BJ (cell line): ENCODE measurements at places on chromosomes 1 and 21.
A peak's percentile ranks its signal among the peaks of the same experiment; 100 is the strongest.

DNA sequence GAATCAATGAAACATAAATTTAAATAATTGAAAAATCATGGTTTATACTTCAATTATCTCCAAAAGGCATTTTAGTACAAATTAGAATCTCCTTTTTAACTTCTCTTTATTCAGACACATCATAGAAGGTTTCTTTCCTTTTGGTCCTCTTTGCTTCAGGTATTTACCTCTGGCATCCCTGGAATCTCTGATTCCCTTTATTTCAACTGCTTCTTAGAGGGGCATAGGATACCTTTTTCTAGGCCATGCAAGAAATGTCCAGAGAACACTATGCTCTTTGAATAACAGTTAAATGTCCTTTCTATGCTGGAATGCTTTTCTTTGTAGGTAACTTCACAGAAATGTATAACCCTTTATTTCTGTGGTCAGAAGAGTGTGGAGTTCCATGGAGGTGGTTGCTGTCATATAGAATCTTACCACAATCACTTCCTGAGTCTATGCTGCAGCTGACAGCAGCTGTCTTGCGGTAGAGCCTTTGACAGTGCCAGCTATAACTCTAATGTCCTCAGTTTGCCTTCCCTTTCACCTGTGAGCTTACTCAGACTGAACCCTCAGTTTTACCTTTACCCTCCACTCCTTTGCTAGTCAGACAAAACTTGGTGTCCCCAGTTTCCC is 8.6 kb downstream of the LAMC2 start:
- no peak for DNase-seq

DNA sequence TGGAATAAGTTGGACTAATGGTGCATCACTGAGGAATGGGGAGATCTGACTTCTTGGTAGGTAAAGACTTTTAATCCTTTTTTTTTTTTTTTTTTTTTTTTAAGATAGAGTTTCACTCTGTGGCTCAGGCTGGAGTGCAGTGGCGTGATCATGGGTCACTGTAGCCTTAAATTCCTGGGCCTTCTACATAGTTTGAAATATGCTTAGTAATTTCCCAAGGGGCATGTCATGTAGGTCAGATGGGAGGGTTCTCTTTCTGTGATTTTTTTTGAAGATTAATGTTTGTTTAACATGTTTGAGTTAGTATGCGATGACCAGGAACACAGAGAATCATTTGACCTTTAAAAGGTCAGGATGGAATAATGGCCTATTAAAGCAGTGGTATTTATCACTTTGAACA is 129.1 kb downstream of the S1PR1 start:
- no peak for DNase-seq

GRCh38 chr1:222546548-222547259 is 1.2 kb downstream of the HHIPL2 start:
- DNase-seq = peak; percentile 62

DNA sequence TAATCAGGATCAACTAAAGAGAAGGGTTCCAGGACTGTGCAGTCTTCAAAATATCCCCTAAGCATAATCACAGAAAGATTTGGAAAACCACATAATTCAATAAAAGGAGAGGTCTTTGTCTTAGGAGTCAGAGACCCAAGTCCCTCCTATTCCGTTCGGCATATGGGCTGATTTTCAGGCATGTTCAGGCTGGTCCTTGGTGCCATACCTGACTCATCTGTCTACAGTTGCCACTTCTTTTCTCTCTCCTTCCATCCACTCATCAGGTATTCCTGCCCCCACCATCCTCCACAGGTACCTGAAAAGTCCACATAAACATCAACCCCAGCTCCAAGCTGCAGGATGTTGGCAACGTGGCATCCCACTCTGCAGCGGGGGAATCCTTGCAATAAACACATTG is 29.7 kb upstream of the RPL11 start:
- DNase-seq = no peak

DNA sequence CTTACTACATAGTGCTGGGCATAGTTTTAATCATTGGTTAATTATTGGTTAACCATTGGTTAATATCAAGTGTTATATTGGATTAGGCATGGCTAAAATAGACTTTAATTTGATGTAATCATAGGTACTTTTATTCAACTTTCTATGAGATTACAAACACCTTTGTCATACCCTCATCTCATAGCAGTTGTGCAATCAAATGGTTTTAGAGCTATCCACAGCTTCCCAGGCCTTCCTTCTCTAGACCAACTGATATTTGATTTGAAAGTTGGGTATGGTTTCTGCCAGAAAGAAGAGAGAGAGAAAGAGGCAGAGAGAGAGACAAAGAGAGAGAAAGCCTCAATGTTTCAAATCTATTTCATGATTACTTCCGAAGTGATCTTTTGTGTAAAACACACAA is 9.6 kb upstream of the RGS1 start:
- no peak for DNase-seq

DNA sequence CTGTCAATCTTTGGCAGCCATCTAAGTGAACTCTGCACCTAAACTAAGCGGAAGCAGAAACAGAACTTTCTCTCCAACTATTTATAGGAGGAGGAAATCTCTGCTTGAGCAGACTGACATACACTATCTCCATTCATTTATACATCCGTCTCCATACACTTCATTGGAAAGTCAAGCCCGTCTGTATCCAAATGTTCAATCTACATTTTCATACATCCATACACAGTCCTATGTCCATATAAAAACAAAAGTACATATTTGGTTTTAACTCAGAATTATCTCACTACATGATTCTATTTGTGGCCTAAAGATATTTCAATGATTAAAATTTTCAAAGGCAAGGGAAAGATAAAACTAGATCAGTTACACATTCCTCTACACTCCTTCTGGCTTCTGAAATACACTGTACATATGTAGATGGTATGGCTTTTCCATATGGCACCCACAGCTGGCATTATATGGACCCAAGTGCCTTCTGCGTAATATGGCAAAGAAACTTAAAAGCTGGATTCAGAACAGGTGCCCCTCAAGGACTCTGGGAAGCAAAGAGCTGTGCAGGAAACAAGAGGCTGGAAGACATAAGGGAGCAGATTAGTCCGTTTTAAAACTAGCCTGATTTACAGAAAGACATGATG is 35.5 kb downstream of the ILDR2 start:
- no peak for DNase-seq

- no peak for DNase-seq
Measured at GRCh38 chr1:3333903-3334302, 120.6 kb upstream of the ARHGEF16 start.

DNA sequence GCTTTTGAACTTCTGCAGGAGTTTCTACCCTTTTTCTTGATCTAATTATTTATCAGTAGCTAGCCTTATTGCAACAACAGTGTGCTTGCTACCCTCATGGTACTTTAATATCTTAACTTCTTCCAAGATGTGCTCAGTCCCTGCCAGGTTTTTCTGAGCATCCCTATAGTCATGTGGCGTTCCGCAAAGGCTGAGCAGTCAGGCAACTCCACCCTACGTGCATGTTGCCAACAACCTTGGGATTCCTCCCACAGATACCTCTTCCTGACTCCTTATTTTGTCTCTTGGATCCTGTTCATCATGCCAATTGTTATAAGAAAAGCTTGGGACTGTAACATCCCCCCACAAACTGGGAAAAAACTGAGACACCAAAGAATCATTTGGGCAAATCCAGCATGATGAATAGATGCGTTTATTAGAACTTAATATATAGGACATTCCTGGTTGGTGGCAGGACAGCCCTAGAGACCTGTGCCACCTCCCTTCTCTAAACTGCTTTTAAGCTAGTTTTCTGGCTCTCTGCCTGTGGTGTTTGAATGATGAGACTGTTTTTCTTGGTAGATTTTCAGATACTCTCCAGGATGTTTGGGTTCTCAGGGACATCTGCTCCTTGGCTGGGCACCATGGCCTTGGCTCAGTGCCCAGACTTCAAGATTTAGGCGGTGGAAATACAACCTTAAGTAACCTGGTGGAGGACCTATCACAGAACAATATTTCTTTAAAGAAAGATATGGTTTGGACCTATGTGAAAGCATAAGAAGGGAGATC is 27.1 kb upstream of the KCTD3 start:
- DNase-seq = no peak

GRCh38 chr1:204114606-204115005 is 37.2 kb downstream of the ETNK2 start:
- no peak for DNase-seq

- peak; percentile 44 for DNase-seq
Measured at GRCh38 chr1:162905174-162906158, 44.5 kb upstream of the CCDC190 start.

DNA sequence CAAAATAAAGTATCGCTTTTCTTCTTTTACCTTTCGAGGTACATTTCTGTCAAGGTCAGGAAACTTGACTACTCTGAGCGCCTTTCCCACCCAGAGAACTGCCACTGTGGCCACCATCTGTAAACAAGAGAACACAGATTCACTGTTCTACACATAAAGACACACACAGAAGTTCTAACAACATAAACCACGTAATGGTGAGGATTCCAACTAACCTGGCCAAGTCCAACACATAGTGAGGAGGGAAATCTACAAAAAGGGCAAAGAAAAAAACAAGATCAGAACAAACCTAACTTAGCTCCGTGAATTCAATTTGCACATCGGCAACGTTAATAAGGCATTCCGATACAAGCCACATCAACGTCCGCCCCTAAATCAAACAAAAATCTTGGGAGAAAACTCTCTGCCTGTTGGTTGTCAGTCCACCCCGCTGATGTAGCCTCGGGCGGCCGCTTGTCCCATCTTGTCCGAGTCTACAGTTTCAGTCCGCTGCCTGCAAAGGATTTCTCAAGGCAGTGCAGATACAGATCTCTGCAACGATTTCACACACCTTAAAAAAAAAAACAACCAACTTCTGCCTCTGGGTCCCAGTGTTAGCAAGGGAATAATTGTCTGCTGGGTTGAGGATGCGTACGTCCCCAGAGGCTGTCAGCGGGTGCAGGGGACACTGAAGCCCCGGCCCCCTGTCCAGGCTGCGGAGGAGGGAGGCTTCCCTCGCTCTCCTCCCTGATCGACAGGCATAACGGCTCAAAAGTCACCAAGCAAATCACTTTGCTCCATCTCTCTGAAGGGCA is 1.0 kb downstream of the SLC35D1 start:
- no peak for DNase-seq

DNA sequence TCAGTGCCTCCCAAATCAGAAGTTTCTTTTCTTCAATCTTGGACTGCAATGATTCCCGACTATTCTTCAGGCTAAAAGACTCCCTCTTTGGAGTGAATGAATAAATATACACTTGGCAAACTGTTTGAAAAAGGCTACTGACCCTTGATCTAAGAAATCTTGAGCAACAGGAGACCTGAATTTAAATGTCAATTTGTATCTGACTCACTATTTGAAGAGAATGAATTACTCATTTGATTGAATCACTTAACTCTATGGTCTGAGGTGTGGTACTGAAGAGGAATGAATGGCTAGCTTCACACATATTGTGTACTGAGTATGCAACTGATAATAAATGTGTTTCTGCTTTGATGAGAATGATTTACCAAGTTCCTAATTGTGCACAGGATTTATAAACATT is 4.6 kb upstream of the SMG7 start:
- DNase-seq = no peak

DNA sequence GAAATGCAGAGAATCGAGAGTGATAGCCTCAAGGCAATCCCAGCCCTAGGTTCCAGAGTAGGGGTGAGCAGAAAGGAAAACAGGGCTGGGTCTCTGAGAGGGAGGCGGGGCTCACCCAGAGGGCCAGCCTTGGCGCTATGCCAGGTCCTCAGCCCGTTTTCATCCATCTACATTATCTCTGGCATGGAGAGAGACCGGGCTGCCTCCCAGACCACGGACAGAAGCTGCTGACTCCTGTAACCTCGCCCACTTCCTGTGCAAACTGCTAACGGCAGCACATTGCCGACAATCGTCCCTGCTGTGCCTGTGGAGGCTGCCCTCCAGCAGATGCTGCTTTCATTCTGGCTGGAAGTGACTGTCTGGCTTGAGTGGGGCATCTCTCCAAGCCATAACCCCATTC is 569.1 kb downstream of the NPHP4 start:
- no peak for DNase-seq

DNA sequence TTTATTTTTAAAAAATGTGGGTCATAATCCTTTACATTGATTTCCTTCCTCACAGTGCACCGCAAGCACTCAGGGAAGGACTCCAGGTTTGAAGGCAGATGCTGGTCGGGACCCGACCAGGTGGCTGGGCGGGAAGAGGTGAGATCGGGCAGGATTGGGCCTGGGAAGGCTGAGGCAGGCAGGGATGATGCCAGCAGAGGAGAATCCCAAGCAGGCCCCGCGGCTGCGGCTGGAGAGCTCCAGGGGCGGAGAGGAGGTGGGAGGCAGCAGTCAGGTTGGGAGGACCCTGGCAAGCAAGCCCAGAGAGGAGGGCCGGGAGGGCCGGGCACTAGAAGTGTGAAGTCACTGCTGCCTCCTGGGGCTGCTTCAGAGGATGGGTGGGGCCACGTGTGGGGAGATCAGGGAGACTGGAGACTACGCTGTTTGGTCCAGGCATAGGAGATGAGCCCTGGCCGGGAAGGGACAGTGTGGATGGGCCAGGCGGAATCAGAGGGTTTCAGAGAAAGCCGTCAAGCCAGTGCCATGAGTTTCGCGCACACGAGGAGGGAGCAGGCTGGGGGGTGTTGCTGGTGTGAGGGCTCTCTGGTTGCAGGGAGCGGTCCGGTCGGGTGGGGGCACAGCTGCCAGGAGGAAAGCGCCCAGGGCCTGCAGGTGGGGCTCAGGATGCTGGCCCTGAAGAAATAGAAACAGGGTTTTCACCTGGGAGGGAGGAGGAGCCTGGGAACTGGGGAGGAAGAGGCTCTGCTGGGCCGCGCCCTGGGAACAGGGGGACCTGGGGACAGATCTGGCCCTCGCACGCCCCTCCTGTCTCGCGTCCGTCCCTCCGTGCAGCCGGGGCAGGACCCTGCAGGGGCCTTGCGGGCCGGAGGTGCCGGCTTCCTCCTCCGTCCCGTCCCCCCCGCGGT is 888 bp upstream of the COL18A1 start:
- no peak for DNase-seq

GRCh38 chr1:164417016-164417704 is 141.8 kb upstream of the PBX1 start:
- DNase-seq = no peak

DNA sequence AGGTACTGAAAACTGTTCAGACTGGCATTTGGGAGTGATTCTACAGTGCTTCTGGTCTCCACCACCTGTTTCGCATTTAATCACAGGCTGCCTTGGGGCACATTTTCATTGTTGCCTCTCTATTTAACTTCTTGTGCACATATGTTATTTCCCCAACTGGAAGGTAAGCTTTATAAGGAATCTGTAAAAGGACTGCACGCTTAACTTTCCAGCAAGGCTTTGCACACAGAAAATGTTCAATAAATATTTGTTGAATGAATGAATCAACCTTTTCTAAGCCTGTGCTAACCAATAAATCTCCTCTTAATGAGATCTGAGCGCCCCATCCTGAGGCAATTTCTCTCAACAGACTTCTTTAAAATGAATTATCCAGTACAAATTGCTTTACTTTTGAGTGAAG is 84.3 kb upstream of the ARHGAP29 start:
- DNase-seq = peak; percentile 80

DNA sequence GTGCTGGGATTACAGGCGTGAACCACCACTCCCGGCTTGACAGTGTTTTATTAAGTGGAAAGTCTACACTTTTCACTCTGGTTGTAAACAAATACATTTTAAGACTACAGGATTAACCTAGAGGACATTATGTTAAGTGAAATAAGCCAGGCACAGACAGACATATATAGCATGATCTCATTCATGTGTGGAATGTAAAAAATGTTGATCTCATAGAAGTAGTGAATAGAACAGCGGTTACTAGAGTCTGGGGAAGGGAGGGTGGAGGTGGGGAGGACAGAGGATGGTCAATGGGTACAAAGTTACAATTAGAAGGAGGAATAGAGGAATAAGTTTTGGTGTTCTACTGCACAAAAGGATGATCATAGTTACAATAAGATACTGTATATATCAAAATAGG is 16.9 kb downstream of the CTH start:
- no peak for DNase-seq

- no peak for DNase-seq
Measured at GRCh38 chr1:96568639-96569038, 152.9 kb upstream of the PTBP2 start.
